Activated T-helper 2 cell treated with anti-CD3 and anti-CD28 coated beads, Interferon-gamma antibody, Interleukin-2, Interleukin-4, amounts not matched to agents 10 μg/mL and 5 μg/mL and 100 μg/mL, durations not matched to agents 14 hours and 24 hours and 36 hours (primary cell): ENCODE measurements at places on chromosomes 3 and 15.

- no peak for DNase-seq
Observed at GRCh38 chr3:10935846-10936631, 56.5 kb upstream of the SLC6A1 start.

DNA sequence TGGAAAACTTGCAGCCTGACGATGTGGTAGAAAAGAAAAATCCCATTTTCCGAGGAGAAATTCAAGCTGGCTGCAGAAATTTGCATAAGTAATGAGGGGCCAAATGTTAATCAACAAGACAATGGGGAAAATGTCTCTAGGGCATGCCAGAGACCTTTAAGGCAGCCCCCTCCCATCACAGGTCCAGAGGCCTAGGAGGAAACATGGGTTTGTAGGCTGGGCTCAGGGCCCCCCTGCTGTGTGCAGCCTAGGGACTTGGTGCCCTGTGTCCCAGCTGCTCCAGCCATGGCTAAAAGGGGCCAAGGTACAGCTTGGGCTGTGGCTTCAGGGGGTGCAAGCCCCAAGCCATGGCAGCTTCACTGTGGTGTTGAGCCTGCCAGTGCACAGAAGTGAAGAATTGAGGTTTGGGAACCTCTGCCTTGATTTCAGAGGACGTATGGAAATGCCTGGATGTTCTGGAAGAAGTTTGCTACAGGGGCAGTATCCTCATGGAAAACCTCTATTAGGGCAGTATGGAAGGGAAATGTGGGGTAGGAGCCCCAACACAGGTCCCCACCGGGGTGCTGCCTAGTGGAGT is 75.9 kb upstream of the CADPS start:
- no peak for DNase-seq

- no peak for DNase-seq
Observed at GRCh38 chr3:69209413-69209812, 87.0 kb upstream of the LMOD3 start.

DNA sequence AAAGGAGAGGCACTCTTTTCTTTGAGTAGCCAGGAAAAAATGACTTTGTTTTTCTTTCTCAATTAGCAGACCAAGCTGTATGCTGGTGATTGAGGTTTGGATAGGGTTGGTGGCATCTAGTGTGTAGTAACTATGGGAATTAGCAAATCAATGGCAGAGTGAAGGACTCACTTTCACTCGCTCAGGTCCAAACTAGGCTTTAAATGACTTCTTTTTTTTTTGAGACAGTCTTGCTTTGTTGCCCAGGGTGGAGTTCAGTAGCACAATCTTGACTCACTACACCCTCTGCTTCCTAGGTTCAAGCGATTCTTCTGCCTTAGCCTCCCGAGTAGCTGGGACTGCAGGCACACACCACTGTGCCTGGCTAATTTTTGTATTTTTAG is 35.9 kb downstream of the PRKCI start:
- DNase-seq: no peak

DNA sequence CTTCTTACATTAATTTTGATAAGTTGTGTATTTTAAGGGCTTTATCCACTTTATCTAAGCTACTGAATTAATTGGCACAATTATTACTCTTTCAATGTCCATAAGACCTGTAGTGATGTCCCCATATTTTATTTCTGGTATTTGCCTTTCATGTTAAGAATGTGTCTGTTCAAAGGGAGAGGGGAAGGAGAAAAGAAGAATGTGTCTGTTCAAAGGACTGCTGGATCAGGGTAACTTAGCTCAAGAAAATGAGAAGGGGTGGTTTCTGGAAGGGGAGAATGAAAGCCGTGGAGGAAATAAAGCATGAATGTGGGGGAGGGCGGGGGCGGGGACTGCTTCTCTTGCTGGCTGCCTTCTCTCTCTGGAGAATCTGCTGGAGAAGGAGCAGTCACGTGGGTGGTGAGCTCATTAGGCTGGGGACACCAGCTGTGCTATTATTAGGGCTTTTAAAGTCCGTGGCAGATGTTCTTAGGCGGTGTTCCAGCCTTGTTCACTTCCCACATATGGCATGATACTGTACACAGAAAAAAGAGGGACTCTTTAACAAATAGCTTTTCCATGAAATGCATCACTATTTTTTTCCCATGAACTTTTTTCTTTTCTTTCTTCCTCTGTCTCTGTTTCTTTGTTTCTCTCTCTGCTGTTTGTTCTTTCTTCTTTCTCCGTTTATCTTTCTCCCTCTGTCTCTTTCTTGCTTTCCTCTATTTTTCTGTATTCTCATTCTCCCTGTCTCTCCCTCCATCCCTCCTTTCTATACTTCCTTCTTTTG is 63.7 kb upstream of the ULK4 start:
- no peak for DNase-seq

GRCh38 chr3:30124435-30125370 is 481.7 kb upstream of the TGFBR2 start:
- DNase-seq: no peak

GRCh38 chr3:72347819-72348319 is 500.4 kb downstream of the SHQ1 start:
- no peak for DNase-seq

GRCh38 chr15:33623010-33623409 is 312.2 kb downstream of the RYR3 start:
- DNase-seq: no peak

DNA sequence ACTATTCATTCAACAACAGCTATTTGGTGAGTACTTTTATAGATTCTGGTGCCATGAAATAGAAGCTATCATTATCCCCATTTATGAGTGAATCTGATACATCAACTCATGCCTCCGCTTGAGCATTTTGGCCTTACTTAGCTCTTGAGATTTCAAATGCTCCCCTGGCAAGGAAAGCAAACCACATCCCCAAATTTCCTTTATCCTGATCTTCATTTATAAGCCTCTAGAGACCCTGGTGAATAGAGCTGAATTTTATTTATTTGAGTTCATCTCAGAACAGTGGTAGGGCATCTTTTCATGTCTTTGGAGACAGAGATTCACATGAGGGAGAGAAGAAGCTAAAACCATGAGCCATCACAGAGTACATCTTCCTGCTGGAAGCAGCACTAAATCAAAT is 317.2 kb downstream of the SLC9A9 start:
- DNase-seq: no peak

- DNase-seq: no peak
Observed at GRCh38 chr3:113287111-113287802, 75.9 kb downstream of the BOC start.

DNA sequence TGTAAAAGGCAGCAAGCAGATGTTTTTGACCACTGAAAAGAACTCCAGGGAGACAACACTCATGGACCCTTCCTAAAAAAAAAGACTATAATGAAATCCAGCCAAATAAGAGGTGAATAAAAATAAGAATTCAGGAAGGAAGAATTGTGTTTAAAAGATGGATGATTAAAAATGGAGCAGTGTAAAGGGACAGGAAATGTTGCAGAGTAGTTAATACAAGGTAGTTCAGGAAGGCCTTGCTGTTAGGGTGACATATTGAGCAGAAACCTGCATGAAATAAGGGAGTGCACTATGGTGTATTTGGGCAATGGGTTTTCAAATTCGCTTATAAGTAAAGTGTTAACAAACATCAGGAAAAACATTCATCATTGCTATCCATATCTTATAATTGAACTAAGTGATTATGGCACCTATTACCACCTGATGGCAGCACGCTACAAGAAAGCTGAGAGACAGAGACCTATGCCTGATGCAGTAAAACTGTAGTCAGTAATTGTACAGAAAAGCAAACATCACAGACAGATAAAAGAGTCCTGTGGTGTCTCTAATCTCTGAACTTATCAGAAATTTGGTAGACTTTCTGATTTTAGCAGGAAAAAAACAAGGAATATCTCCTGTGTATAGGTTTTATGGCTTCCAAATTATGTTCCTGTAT is 5.8 kb upstream of the DBR1 start:
- DNase-seq: no peak

- DNase-seq: no peak
Observed at GRCh38 chr3:172656602-172657001, 54.3 kb downstream of the NCEH1 start.

- DNase-seq: no peak
Observed at GRCh38 chr3:4855676-4856075, 123.6 kb upstream of the BHLHE40 start.

GRCh38 chr3:162569314-162569713 is 1072.7 kb downstream of the OTOL1 start:
- no peak for DNase-seq

DNA sequence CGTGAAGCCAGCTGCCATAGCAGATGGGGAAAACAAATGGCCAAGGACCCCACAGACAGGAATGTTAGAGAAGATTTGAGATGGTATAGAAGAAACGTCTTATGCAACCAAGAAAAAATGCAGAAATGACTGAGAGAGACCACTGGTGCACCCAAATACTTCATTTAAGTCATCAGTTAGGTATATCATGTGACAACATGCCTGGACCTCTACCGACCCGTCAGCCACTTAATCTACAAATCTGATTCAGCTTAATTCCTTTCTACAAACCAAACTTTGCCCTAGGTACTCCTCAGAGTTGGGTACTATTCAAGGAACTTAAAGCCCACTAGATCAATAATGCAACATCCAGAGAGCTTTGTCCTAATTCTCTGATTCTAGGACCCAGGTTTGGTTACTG is 126.0 kb upstream of the UBE2E2 start:
- DNase-seq: no peak

- no peak for DNase-seq
Observed at GRCh38 chr15:71422530-71423259, 307.4 kb downstream of the THSD4 start.

DNA sequence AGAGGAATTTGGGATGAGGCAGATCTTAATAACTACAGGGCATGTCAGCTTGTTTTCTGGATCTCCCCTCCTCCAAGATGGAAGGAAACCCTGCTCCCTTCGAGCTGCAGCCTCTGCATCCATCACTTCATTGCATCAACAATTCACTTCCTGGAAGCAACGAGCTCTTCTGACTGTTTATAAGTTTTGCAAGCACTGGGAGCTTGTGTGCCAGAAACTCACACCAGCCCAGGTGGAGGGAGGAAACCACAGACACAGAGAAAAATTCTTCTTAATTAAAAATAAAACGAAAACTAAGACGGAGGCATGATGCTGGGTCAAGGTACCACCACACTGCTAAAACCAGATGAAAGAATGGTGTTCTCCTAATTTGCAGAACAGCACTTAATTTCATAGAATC is 10.6 kb downstream of the LRIG1 start:
- DNase-seq: no peak

DNA sequence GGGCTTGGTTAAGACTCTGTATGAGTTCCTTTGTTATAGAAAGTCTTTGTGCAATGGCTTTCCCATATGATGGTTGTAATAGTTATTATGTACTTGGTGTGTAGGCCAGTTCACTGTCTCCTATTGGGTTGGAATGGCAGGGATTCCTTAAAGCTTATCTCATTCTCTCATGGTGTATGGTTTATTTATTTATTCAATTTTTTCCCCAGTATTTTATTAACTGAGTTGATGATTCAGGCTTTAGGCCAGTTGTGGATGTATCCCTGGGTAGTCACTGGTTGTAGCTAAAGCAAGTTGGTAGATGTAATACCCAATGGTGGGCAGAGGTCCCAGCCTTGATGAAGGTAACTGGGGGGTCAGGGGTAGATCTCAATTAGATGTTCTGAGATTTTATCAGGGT is 349.4 kb downstream of the DOCK3 start:
- no peak for DNase-seq

DNA sequence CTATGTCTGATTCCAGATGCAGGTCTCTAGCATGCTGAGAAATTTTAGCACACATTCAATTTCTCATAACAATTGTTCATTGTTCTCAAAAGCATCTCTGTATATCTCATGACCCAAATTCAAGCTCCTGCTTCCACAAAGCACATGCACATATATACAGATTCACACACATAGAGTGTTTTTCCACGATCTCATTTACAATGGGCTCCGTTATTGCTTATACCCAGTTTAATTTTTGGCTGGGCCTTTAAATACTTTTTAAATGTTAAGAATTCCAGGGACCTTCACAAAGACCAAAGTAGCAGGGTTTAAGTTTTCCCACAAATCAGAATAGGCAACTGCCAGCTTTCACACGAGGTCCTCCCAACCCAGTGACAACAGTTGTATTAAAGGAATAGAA is 333.5 kb upstream of the SEMA6D start:
- no peak for DNase-seq

DNA sequence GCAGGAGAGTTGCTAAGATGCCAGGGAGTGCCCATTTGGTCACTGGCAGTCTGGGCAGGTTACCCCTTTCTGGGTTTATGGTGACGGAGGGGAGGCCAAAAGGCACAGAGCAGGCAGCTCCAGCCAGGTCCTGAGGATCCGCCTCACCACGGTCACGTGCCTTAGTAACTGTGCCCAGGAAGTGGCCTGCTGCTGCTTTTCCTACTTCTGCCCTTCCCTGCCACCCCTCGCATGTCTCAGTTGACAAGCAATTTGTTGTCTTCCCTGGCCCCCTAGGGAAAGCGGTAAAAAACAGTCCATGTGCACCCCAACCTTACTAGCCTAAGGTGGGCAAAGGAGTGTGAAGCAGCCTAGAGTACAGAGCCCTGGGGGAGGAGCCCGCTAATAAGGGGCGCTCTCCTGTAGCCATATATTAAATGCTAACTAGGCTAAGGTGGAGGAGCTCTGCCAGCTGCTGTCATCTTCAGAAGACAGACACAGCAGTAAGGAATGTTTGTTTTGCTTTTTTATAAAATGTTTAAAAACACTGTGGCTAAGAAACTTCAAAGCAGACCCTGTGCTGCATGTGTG is 9.1 kb upstream of the LIPH start:
- DNase-seq: no peak

DNA sequence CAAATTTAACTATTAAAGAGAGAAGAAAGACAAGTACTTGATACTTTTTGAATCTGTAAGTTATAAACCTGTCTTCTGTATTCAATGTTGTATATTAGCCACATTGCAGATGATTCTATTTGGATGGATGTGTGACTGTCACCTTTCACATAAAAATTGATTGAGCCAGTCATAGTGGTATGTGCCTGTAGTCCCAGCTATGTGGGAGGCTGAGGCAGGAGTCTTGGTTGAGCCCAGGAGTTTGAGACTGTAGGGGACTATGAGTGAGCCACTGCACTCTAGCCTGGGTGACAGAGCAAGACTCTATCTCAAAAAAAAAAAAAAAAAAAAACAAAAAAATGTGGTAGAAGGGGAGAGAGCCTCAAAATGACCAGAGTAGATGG is 12.3 kb downstream of the CACNA1D start:
- no peak for DNase-seq

DNA sequence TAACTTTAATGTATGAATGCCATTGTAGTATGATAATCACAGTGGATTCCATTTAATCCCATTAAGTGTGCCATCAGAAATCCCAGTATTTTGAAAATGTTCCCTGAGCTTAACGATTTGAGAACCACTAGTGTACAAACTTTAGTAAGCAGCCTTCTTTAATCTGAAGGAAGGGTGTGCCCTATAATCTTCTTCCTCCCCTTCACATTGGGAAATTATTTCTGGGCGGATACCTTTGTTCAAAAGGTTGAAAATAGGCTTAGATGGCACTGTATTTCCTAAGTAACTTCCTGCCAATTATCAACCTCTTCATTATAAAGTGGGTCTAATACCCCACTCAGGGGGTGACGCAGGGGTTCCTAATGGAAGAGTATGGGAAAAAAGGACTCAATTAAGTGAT is 62.4 kb downstream of the GTPBP8 start:
- no peak for DNase-seq

GRCh38 chr3:31958701-31959152 is 22.3 kb downstream of the OSBPL10 start:
- no peak for DNase-seq

GRCh38 chr3:138881233-138881632 is 46.5 kb upstream of the PIK3CB start:
- DNase-seq: no peak
